OCI-LY7 (cell line): ENCODE measurements at places on chromosomes 7 and 10.

GRCh38 chr7:129739427-129739826 is 127.9 kb downstream of the NRF1 start:
- DNase-seq = no peak

DNA sequence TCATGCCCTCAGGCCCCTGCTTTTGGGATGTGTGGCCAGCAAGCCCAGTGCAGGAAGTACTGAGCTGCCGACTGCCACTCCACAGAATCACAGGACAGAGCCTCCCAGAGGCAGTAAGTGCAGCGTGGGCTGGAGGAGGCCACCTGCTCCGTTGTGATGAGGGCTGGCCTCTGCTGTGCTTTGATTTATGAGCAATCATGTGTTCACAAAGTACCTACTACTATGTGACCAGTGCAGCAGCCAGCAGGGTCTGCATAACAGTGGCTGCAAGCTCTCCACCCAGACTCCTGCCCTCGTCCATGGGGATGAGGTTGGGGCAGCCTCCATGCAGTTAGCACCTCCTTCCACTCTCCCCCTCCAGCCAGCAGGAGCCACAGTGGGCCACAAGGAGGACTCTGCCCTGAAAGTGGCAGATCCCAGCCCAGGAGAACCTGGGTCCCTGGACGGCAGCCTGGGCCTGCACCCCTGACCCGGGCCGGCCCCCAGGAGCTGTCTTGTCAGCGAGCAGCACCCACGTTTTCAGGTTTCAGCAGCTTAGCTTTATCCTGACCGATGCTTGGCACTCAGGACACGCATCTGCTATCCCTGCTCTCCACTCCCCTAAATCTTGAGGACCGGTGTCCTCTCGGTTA is 37.7 kb upstream of the INSIG1 start:
- DNase-seq = no peak

DNA sequence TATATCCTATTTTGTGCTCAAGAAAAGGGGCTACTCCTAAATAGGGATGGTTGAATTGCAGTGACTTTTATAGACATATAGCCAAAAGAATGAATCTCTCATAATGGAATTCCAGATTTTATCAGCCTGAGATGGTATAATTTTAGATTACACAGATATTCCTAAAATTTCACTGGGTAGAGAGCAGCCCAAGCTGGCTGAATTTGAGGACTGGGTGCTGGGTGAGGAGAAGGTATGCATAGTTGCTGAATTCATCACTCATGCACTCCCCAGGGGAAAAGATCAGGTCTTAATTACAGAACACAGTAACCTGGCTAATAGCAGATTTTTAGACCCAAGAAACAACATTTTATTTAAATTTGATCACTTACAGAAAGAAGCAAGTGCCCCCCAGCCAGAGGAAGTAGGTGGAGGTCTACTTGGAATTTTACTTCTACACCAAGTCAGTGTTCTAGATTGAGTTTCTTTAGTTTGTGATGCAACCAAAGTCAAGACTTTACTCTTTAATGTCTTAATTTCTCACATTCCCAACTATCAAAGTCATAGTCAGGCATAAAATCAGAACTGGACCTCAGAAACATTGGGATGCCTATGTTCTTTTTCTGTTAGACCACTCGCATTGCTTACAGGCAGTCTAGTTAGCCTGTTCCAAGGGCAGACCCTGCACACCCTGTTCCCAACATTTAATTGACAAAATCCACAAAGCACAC is 337.4 kb upstream of the PODXL start:
- no peak for DNase-seq

DNA sequence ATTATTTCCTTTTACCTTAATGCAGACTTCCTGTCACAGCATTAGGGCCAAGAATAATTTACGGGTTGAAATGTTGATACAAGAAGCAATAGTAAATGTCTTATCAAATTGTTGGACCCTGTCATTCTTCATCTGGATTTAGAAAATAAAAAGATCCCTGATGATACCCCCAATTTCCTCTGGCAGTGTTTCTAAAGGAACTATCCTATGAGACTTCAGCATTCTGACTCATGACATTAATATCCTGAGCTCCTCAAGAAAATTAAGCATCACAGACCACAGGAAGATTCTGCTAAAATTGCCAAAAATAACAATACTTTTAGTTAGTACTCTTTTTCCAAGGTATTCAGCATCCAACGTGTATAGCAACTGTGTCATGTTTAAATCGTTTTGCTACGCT is 490.5 kb upstream of the ANKRD30A start:
- DNase-seq = no peak

DNA sequence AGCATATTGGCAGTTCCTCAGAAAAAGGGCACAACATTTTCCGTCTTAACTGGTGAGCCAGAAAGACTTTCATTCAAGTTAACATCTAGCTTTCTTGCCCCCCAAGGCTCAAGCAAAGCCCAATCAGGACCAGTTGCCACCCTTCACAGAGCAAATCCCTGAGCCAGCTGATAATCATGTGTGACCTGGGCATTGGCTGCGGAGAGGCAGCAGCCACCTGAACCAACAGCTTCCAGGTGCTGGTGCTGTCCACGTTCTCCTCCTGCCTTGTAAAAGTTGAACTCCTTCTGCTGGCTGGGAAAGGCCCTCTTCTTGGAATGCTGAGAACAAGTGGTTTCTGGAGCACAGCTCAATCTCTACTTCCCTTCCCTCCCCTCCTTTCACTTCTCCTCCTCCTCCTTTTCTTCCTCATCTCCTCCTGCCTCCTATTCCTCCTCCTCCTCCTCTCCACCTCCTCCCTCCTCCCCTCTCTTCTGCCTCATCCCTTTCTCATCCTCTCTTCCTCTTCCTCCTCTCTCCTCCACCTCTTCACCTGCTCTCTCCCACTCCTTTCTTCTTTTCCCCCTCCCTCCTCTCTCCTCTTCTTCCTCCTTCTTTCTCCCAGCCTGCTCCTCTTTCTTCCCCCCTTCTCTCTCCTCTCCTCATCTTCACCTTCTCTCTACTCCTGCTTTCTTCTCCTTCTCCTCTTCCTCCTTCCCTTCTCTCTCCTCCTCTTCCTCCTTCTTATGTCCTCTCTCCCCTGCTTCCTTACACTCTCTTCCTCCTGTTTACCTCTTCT is 140.6 kb downstream of the JCAD start:
- no peak for DNase-seq

GRCh38 chr10:122499491-122499941 is 38.2 kb downstream of the HTRA1 start:
- DNase-seq = no peak

- DNase-seq = no peak
These were observed 14.5 kb downstream of the CTTNBP2 start for GRCh38 chr7:117858712-117859111.

DNA sequence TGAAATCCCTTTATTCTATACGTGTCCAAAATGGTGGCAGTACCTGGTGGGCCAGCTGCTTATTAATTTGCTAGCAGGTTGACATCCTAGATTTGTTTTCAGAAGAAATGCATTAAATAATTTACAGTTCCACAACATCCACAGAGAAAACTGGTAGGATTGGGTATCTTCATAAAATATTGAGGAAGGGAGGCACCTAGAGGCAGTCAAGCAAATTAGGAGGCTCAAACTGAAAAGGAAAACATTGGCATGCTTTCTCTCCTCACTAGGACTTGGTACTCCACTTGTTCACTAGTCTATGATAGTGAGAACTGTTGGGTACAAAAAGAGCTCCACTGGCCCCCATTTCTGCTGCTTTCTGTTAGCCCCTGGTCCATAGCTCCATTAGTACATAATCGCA is 18.3 kb upstream of the LRGUK start:
- no peak for DNase-seq

GRCh38 chr7:101632641-101633040 is 3.5 kb upstream of the MYL10 start:
- DNase-seq = no peak
